Gastroesophageal sphincter (tissue), 4 donors: ENCODE measurements at places on chromosomes 5 and 9. TPM values are rescaled to one million over a fixed set of nuclear protein-coding genes. Genes with fewer than 3 reads are reported as not detected.

SKIC3 gene
- 74.7 TPM for total RNA-seq

FAT2 gene
- total RNA-seq: not detected

PCDHGC5 gene
- 0.07 TPM for total RNA-seq

JAKMIP2 gene
- total RNA-seq: 0.62 TPM

FAF2 gene
- total RNA-seq: 27.7 TPM
